ENCODE measurements at places on chromosomes 6 and 20.
A peak's percentile ranks its signal among the peaks of the same experiment; 100 is the strongest.

DNA sequence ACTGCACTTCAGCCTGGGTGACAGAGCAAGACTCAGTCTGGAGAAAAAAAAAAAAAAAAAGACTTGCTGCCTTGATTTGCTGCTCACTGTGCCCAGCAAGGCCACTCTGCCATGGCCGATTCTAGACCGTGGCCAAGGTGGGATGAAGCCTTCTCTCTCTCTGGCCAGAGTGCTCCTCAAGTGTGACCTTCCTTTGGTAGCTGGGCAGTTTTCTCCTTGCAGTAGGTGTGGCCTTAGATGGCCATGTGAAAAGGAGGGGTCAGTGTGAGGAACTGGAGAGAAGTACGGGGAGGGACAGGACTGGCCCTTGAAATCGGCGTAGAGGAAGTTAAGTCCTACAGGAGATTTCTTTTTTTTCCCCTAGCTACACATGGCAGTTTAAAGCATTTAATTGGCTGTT, 272.0 kb downstream of the ARID1B start:
- DNase-seq: no peak

DNA sequence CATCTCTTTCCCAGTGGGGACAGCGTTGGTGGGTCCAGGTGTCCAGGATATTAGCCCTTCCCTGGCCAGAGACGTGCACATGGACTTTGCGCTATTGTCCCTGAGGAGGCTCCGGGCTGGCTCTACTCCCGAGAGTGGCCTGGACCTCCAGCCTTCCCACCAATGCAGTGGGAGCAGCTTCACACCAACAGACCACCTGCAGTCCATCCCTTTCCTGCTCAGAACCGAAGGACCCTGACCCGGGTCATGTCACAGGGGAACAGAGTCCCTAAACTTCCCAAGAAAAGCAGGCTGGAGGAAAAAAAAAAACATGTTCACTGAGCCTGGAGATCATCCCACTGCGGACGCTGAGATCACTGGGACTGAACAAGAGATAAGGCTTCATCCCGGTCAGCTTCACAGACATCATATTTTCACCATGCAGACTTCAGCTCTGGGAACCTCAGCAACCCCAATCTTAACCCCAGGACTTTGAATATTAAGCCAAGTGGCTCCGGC, 18.3 kb downstream of the ZMYND8 start:
- DNase-seq: no peak

- no peak for DNase-seq
These were observed 17.8 kb upstream of the SLC22A7 start for GRCh38 chr6:43280234-43280633.

DNA sequence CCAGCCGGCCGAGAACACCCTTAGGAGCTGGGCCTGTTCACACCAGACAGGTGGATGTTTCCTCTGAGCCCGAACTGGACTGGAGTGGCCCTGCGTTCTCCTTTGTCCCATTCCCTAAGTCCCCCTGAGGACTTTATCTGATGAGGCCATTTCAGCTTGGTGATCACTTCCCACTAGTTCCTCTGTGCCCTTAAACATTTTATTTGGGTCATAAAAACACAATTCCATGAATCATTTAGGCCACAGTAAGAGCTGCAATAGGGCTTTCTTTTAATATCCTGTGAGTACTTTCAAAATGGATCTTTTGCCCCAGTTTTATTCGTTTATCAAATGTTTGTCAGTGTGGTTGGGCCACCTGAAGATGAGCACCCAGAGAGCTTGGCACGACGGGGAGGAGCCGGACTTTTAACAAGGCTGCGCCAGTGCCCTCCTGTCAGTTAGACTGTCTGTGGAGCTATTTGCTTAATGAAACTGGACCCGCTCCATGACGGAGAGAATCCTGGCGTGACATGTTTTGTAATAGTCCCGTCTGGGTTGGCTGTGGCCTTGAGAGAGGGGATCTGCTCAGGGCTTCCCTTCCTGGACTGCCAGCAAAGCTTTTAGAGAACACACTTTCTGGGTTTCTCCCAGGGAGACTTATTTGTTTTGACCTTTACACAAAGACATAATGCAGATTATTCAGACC, 53.5 kb downstream of the ZDHHC14 start:
- DNase-seq: no peak

DNA sequence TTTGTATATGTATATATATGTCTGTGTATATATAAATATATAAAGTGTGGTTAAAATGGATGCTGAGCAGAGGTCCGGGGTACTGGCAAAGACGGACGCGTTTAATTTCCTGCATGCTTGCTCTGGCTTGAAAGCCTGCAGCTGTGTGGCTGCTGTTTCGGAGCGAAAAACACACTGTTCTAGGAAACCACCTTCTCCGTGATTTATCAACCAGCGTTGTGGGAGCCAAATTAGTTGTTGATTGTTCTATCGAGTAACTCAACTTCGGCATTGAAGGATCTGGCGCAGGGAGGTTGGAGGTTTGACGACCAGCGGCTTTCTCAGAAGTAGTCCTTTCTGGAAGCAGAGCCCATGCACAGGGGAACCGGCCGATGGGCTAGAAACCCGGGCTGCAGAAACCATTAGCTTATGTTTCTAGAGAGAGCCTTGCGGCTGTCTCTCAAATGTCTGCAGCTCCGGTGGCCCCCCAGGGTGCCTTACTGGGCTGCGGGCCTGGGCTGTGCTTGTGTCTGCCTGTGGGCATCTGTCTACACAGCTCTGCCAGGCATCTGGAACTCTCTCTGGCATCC, 81.8 kb downstream of the EDN3 start:
- no peak for DNase-seq

DNA sequence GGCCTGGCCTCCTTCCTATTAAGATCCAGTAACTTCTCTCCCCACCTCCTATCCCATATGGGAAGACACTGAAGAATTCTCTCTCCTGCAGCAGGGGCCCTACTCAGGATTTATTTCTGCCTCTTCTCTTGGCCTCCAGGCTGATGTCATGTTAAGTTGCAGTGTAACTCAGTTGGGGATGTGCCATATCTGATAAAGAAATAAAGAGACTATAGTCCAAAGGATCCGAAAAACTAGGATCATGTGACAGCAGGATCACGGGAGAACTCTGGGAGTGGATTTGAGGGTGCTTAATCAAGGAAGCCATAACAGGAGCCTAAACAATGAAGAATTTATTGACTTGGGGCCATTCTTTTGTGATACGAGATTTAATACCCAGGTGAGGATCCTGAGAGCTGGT, 38.5 kb upstream of the TGM6 start:
- no peak for DNase-seq

- no peak for DNase-seq
These were observed 523.6 kb downstream of the KIF16B start for GRCh38 chr20:16049529-16050093.

GRCh38 chr20:15439551-15439950, 1102.1 kb upstream of the FLRT3 start:
- DNase-seq: no peak

DNA sequence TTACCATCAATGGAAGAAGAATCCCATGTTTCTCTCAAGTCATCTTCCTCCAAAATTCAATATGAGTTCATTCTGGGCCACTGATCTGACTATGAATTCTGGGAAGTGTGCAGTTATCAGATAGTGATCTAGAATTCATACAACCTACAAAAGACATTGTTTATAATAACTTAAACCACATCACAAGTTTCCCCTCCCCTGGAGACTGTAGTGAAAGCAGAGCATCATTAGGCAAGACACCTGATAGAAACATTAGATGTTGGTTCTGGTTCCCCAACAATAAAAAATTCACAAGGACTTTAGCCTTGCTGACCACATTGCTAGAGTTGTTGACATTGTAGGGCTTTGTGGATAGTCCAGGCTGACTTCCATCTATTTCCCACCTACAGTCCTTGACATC, 506.4 kb upstream of the JAG1 start:
- DNase-seq: no peak

GRCh38 chr20:43322851-43323250, 133.1 kb upstream of the PTPRT start:
- no peak for DNase-seq

- DNase-seq: no peak
These were observed 34.6 kb downstream of the C6orf52 start for GRCh38 chr6:10659699-10660348.

DNA sequence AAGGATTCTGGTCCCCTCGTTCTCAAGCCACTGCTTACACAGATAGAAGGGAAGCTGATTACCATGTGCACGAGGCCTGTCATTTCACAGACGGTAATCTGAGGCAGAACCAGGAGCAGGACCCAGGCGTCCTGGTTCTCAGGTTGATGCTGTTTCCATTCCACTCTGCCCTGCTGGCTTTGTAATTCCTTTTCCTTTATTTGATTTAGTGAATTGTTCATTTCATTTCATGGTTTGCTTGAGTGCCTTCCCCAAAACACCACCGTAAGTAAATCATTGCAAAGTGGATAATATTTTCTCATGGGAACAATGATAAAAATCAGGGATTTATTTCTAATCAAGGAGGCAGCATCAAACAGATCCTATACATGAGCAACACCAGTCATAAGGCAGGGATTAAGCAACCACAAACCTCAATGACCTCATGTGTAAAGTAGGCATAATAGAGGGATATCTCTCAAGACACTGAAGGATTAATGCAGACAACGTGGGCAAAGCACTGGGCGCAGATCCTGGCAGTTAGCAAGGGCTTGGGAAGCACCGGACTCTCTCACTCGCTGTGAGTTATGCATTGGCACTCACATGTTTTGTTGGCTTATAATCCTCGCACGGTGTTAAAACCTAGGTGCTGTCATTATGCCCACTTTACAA, 229.5 kb upstream of the FOXQ1 start:
- DNase-seq: peak; percentile 66

GRCh38 chr6:5729813-5730517, 276.8 kb downstream of the NRN1 start:
- DNase-seq: no peak

DNA sequence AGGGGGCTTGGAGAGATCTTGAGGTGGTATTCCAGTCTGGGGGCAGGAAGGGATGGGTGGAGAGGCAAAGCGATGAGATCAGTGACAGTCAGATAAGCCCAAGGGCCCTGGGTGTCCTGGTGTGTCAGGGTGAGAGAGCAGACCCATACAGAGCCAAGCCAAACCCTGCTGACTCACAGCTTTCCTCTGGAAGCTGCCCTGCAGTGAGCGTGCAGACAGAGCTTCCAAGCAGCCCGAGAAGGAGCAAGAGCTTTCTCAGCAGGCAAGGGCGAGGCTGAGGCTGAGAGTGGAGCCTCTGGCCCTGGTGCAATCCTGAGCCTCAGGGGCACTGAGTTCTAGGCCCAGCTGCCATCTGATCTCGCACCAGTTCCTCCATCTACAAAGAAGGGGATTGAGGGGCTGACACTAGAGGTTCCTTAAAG, 91.1 kb upstream of the HIVEP1 start:
- DNase-seq: no peak

- DNase-seq: no peak
These were observed 134.3 kb downstream of the ISM1 start for GRCh38 chr20:13355411-13355810.

DNA sequence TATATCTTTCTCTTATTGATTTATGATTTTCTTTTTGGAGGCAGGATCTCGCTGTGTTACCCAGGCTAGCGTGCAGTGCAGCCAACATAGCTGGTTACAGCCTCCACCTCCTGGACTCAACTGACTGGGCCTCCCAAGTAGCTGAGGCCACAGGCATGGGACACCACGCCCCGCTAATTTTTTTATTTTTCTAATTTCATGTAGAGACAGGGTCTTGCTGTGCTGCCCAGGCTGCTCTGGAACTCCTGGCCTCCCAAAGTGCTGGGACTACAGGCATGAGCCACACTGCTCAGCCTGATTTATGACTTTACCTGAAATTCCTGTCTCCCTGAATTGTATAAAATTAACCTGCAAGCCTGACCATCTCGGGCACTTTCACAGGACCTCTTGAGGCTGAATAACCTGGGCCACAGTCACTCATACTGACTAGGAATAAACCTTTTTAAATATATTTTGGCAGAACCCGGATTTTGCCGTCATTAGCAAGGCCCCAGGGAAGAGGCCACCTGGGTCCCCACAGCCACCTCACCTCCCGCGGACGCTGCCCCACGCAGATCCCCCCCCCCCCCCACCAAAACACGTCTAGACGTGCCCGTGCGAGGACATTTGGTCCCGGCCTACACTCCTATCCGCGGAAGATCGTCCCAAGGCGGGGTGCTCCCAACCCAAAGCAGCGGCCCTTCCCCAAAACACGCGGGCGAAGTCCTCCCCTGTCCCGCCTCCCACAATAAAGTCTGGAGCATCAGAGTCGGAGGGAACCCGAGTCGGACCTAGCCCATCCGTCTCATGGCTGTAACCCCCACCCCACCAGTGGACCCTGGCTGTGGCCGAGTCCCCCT, 902 bp downstream of the ZNF337 start:
- no peak for DNase-seq

GRCh38 chr6:27743787-27744186, 168.4 kb downstream of the OR2B2 start:
- DNase-seq: no peak

- DNase-seq: no peak
These were observed 372.1 kb upstream of the CNR1 start for GRCh38 chr6:88538130-88538706.

DNA sequence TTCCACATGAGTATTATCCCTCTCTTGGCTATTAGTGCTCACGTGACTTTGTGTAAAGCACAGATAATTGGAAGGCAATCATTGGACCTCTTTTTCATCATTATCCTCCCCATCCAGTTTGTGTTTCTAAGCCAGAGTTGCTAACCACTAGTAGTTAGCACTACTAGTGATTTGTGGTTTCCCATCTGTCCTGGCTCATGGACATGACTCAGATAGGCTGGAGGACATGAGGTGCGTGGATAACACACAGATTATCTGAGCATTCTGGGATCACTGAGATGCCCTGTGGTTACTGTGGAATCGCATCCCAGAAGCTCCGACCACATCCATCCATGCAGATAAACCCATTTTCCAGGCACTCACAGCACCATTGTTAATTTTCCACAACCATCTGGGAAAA, 123.8 kb upstream of the NAA20 start:
- DNase-seq: no peak

- no peak for DNase-seq
These were observed 14.2 kb downstream of the VAPB start for GRCh38 chr20:58403272-58403671.

- DNase-seq: no peak
These were observed 373.5 kb upstream of the FLRT3 start for GRCh38 chr20:14710951-14711350.

DNA sequence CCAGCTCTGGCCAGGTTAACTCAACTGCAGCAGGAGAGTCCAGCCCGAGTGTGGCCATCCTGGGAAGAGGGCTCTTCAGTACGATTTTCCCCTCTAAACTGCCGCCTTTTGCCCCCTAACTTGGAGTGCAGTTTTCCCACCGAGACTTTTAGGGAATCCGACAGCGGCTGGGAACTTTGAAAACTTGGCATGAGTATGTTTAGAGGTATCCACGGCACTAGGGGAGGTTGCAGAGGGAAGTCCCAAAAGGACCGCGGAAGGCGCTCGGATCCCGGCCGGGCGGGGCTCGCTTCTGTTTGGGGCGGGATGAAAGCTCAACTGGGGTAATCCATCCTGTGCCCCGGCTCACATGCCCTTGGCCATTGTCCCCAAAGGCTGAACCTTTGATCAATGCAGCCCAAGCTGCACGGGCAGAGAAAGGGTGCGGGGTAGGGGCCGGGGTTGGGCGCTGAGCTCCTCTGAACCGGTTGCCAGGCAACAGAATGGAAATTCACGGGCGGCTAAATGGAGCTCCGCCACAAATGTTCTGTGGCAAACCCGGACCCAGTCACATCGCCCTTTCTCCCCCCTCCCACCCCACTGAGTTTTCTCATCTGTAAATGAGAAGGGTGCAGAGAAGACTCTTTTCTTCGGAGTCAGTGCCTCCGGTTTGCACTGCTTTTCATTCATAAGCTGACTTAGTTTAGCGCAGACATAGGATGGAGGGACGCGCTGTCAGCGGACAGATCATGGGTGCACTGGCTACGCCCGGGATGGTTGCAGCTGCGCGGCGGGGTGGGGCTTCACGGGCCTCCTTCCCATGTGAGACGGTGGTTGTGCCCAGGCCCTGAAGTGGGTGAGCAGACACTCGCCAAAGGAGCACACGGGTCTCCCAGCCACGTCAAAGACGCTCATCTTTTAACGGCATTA, 2.3 kb downstream of the BMP6 start:
- no peak for DNase-seq
